CD4-positive, alpha-beta memory T cell (primary cell): ENCODE measurements at places on chromosomes 2 and 18. TPM values are rescaled to one million over a fixed set of nuclear protein-coding genes. Genes with fewer than 3 reads are reported as not detected.

The PLGLB2 gene
- polyA plus RNA-seq: 0.14 TPM

The IL1RL1 gene
- 0.29 TPM for polyA plus RNA-seq

The SLC4A3 gene
- not detected for polyA plus RNA-seq

The SLC30A3 gene
- not detected for polyA plus RNA-seq

The GATA6 gene
- not detected for polyA plus RNA-seq

The UGT1A10 gene
- not detected for polyA plus RNA-seq

The WNT10A gene
- polyA plus RNA-seq: 8.1 TPM

The NEB gene
- polyA plus RNA-seq: 0.17 TPM

The KATNAL2 gene
- not detected for polyA plus RNA-seq

The ZNF521 gene
- polyA plus RNA-seq: not detected

The MC5R gene
- not detected for polyA plus RNA-seq

The WDSUB1 gene
- 5.8 TPM for polyA plus RNA-seq

The MYO5B gene
- polyA plus RNA-seq: 0.02 TPM

The IL37 gene
- polyA plus RNA-seq: not detected

The IGFBP5 gene
- polyA plus RNA-seq: not detected

The SLC8A1 gene
- not detected for polyA plus RNA-seq

GRCh38 chr2:124698979-124699565 lies 674.0 kb downstream of the CNTNAP5 start:
- no peaks in the 10 kb centered on the region for H3K36me3 ChIP-seq
- no peak overlapping the region for H3K4me3 ChIP-seq
- DNase-seq: no peak
- H3K27ac ChIP-seq: no peak overlapping the region
- no peaks in the 10 kb centered on the region for H3K4me1 ChIP-seq
- H3K27me3 ChIP-seq: no peaks in the 10 kb centered on the region

GRCh38 chr18:62751977-62752376 lies 36.6 kb downstream of the PHLPP1 start:
- H3K36me3 ChIP-seq: no peaks in the 10 kb centered on the region
- no peak overlapping the region for H3K27ac ChIP-seq
- H3K4me1 ChIP-seq: no peaks in the 10 kb centered on the region
- no peak for DNase-seq
- no peaks in the 10 kb centered on the region for H3K27me3 ChIP-seq

DNA sequence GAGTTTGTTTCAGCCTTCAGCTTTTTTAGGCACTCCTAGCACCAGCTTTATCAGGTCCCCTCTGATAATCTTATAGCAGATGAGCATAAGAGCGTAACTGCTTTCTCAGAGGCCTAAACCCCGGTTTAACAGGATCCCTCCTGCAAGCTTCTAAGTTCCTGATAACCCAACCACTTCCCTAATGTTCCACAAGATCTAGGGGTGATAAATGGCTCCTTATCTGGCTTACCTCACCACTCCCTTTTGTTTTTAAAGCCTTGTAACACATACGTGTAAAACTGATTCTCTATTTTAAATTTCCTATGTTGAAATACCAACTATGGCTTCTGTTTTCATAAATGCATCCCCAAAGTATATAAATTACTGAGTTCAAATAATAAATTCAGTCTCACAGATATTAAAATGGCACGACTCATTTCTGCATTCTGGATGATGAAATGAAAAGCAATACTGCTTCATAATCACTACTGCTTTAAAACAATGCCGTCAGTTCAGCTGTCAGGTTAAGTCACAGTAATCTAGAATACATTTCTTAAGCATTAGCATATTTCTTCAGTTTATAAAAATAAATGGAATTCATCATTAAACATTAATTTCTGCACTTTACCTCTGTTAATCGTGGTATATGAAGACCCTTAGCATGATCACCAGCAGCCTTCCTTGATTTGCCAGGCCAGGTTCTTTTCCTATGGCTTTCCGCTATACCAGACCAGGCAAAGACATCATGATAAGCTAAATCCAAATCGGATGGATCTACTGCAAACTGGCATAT lies 126.3 kb downstream of the C2orf74 start:
- peaks cover 18% of the 10 kb centered on the region for H3K36me3 ChIP-seq
- H3K4me1 ChIP-seq: no peaks in the 10 kb centered on the region
- H3K4me3 ChIP-seq: no peak overlapping the region
- no peak for DNase-seq
- no peak overlapping the region for H3K27ac ChIP-seq

DNA sequence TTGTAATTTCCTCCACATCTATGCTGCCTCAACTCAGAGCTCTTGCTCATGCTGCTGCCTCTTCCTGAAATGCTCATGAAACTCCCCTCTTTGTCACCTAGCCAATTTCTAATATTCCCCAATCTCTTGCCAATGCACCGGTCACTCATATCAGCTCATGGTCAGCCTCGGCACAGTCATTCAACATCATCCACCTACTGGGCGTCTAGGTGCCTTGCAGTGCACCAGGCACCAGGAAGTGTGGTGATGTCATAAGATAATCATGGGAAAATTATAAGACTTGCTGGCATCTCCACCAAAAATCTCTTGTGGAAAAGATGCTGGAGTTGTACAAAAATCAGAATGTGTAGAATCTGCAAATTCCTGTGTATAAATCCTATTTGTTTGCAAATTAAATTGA lies 52.6 kb upstream of the RAB27B start:
- DNase-seq: no peak
- no peak overlapping the region for H3K4me3 ChIP-seq
- no peaks in the 10 kb centered on the region for H3K4me1 ChIP-seq
- no peak overlapping the region for H3K27ac ChIP-seq

GRCh38 chr2:106642679-106643078 lies 155.5 kb downstream of the CD8B2 start:
- no peak overlapping the region for H3K27ac ChIP-seq
- no peak overlapping the region for H3K4me3 ChIP-seq
- H3K4me1 ChIP-seq: no peaks in the 10 kb centered on the region

- H3K4me1 ChIP-seq: no peaks in the 10 kb centered on the region
- H3K27ac ChIP-seq: no peak overlapping the region
Measured at GRCh38 chr18:70089858-70090257, 115.6 kb downstream of the RTTN start.

- H3K27ac ChIP-seq: no peak overlapping the region
- H3K27me3 ChIP-seq: no peaks in the 10 kb centered on the region
- DNase-seq: no peak
- H3K4me3 ChIP-seq: no peak overlapping the region
Measured at GRCh38 chr2:147468349-147468748, 376.5 kb upstream of the ACVR2A start.

GRCh38 chr18:12410081-12410481 lies 2.4 kb downstream of the PRELID3A start:
- H3K4me1 ChIP-seq: peaks cover 18% of the 10 kb centered on the region
- no peak overlapping the region for H3K27ac ChIP-seq
- H3K4me3 ChIP-seq: no peak overlapping the region
- DNase-seq: no peak
- no peaks in the 10 kb centered on the region for H3K36me3 ChIP-seq
- H3K27me3 ChIP-seq: no peaks in the 10 kb centered on the region

- DNase-seq: no peak
- no peak overlapping the region for H3K27ac ChIP-seq
- no peaks in the 10 kb centered on the region for H3K4me1 ChIP-seq
- no peak overlapping the region for H3K4me3 ChIP-seq
- H3K36me3 ChIP-seq: no peaks in the 10 kb centered on the region
- H3K27me3 ChIP-seq: no peaks in the 10 kb centered on the region
Measured at GRCh38 chr18:65623676-65624075, 127.1 kb upstream of the CDH7 start.

DNA sequence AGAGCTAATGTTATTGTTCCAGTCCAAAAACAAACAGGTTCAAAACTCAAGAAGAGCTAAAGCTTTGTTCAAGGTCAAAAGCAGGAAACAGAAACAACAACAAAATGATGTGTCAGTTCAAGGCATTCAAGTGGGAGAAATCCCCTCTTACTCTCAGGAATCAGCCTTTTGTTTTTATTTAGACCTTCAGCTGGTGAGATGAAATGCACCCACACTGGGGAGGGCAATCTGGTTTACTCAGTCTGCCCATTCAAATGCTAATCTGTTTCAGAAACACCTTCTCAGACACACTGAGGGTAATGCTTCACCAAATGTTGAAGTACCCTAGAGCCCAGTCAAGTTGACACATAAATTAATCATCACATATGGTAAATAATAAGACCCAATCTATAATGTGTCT lies 150.6 kb downstream of the TMX3 start:
- no peaks in the 10 kb centered on the region for H3K27me3 ChIP-seq
- H3K4me1 ChIP-seq: no peaks in the 10 kb centered on the region
- no peak for DNase-seq
- no peak overlapping the region for H3K4me3 ChIP-seq
- H3K27ac ChIP-seq: no peak overlapping the region

DNA sequence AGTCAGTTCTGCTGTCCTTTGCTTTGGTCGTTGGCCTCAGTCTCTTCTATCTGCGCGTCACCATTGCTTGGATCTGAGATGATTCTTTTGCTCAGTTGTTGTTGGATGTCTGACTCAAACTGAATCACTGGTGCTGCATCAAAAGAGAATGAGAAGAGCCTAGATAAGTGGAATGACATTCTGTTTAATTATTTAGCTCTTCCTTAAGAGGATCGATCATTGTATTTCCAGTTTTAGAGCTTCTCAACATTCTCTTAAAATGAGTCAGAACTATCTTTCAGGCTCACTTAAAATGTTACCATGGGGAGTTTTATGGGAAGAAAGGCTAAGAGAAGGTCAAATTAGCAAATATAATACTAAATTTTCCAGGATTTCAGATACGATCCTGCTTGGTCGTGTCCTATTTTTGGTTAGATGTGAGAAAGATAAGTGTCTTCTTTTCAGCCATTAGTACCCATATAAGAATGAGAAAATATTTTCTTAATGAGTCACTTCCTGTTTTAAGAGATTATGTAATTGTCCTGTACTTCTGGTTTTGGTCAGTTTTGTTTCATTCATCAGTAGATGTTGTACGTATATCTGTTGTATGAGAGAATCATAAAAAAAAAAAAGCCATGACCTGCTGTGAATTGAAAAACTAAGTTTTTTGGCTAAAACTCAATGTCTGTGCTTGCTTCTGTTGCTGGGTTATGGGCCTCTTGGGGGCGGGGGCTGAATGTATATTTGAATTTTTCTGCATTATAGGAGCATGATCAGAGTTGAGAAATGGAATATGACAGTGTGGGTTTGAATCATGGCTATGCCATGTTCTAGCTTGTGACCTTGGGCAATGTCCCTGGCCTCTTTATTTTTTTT lies 31.6 kb upstream of the CASP10 start:
- peaks cover 55% of the 10 kb centered on the region for H3K36me3 ChIP-seq
- peak overlapping the region; percentile 44 for H3K27ac ChIP-seq
- peaks cover 27% of the 10 kb centered on the region for H3K4me1 ChIP-seq
- H3K27me3 ChIP-seq: no peaks in the 10 kb centered on the region

- DNase-seq: no peak
- H3K4me1 ChIP-seq: no peaks in the 10 kb centered on the region
- H3K36me3 ChIP-seq: no peaks in the 10 kb centered on the region
- H3K27ac ChIP-seq: no peak overlapping the region
Measured at GRCh38 chr2:1972422-1972821, 228.1 kb upstream of the PXDN start.

DNA sequence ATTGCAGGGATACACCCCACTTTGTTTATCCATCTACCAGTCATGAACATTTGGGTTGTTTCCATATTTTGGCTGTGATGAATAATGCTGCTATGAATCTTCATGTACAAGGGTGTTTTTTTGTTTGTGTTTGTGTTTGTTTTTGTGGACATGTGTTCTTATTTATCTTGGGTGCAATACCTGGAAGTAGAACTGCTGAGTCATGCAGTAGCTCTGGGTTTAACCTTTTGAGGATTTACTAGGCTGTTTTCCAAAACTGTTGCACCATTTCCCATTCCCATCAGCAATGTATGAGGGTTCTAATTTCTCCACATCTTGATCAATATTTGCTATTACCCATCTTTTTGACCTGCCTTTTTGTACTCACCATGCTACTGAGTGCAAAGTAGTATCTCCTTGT lies 140.0 kb upstream of the CYP1B1 start:
- no peaks in the 10 kb centered on the region for H3K27me3 ChIP-seq
- H3K4me1 ChIP-seq: peaks cover 17% of the 10 kb centered on the region
- no peak for DNase-seq
- no peak overlapping the region for H3K27ac ChIP-seq

- no peaks in the 10 kb centered on the region for H3K4me1 ChIP-seq
- DNase-seq: no peak
- H3K27ac ChIP-seq: no peak overlapping the region
- H3K36me3 ChIP-seq: no peaks in the 10 kb centered on the region
Measured at GRCh38 chr2:235903782-235904584, 264.2 kb downstream of the GBX2 start.

DNA sequence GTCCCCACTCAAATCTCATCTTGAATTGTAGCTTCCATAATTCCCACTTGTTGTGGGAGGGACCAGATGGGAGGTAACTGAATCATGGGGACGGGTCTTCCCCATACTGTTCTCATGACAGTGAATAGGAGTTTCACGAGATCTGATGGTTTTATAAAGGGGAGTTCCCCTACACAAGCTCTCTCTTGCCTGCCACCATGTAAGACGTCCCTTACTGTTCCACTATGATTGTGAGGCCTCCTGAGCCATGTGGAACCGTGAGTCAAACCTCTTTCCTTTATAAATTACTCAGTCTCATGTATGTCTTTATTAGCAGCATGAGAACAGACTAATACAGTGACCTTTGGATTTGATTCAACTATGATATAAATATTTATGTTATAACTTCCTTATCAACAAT lies 78.0 kb downstream of the CYRIA start:
- no peak overlapping the region for H3K27ac ChIP-seq
- H3K36me3 ChIP-seq: no peaks in the 10 kb centered on the region
- no peak for DNase-seq
- no peaks in the 10 kb centered on the region for H3K27me3 ChIP-seq

DNA sequence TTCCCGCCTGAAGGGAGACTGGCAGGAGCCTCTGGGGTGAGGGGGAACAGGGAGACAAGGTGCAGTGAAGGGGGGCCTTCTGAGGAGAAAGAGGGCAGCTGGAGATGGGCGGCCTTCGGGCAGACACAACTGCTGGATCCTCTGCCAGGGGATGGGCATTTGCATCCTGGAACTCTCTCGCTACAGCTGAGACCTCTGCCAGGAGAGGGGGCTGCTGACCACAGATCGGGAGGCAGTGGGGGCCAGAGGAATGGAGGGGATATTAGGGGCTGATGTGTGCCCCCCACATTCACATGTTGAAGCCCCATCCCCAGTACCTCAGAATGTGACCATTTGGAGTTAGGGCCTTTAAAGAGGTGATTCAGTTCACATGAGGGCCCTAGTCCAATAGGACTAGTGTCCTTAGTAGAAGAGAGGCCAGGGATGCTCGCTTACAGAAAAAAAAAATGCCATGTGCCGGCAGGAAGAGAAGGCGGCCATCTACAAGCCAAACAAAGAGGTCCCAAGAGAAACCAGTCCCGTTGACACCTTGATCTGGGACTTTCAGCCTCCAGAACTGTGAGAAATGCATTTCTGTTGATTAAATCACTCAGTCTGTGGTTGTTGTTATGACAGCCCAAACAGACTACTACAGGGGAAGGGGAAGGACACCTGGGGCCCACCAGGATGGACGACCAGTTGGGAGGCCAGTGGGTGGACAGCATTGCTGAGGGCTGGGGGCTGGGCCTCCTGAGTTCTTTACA lies 50.0 kb downstream of the TRABD2A start:
- no peaks in the 10 kb centered on the region for H3K27me3 ChIP-seq
- peak overlapping the region; percentile 6 for H3K4me3 ChIP-seq
- DNase-seq: no peak
- no peak overlapping the region for H3K27ac ChIP-seq
- peaks cover 89% of the 10 kb centered on the region for H3K4me1 ChIP-seq

GRCh38 chr2:240432430-240432819 lies 3.0 kb upstream of the GPC1 start:
- no peak overlapping the region for H3K27ac ChIP-seq
- H3K4me1 ChIP-seq: peaks cover 13% of the 10 kb centered on the region
- no peak overlapping the region for H3K4me3 ChIP-seq
- no peak for DNase-seq
- no peaks in the 10 kb centered on the region for H3K36me3 ChIP-seq

GRCh38 chr2:144102386-144102785 lies 417.5 kb downstream of the ZEB2 start:
- no peaks in the 10 kb centered on the region for H3K4me1 ChIP-seq
- H3K36me3 ChIP-seq: no peaks in the 10 kb centered on the region
- no peaks in the 10 kb centered on the region for H3K27me3 ChIP-seq
- DNase-seq: no peak
